ENCODE measurements at places on chromosomes 2 and 18. TPM values are rescaled to one million over a fixed set of nuclear protein-coding genes. Genes with fewer than 3 reads are reported as not detected.
A peak's percentile ranks its signal among the peaks of the same experiment; 100 is the strongest.

DNA sequence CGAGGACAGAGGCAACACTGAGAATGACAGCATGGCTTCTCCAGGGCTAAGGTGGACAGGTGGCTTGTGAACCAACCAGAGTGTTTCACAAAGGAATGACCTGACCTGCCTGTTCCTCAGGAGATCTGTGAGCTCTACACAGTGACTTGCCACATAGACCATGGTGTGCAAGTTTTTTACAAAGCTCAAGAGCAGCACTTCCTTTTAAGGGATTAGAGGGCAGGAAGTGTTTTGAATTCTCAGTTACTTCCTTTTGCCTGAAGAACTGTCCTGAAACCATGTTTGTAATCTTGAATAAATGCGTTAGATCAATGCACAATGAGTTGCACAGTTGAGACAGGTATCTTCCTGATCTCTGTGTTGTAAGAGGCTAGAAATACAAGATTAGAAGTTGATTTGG is 421.9 kb downstream of the THSD7B start:
- peaks cover 24% of the 10 kb centered on the region for H3K4me1 ChIP-seq
- no peaks in the 10 kb centered on the region for H3K36me3 ChIP-seq
- no peak overlapping the region for H3K4me3 ChIP-seq
- no peak for DNase-seq

DNA sequence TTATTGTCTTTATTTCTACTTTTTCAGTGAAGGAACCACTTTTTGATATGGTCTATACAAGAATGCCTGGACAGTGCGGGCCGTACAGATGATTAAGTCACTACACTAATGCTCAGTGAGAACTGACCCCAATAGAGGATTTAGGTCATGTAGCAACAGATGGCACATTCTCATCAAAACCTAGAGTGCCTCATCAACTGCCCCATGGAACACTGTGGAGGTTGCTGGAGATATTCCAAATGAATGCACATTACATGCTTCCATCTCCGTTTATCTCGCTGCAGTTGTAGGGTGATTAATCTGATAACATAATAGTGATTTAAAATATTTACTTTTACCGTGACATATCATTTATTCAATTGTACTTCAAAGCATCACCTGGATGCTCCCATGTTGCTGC is 41.8 kb upstream of the COPS8 start:
- no peak overlapping the region for H3K27ac ChIP-seq
- H3K36me3 ChIP-seq, result no peaks in the 10 kb centered on the region
- no peak overlapping the region for H3K4me3 ChIP-seq
- no peaks in the 10 kb centered on the region for H3K4me1 ChIP-seq
- peaks cover 9% of the 10 kb centered on the region for H3K27me3 ChIP-seq
- no peak for DNase-seq

GRCh38 chr2:71464389-71464788 is 11.0 kb downstream of the DYSF start:
- H3K4me3 ChIP-seq, result no peak overlapping the region
- H3K27me3 ChIP-seq, result peaks cover 27% of the 10 kb centered on the region
- no peak for DNase-seq
- H3K36me3 ChIP-seq, result no peaks in the 10 kb centered on the region
- peaks cover 9% of the 10 kb centered on the region for H3K4me1 ChIP-seq

DNA sequence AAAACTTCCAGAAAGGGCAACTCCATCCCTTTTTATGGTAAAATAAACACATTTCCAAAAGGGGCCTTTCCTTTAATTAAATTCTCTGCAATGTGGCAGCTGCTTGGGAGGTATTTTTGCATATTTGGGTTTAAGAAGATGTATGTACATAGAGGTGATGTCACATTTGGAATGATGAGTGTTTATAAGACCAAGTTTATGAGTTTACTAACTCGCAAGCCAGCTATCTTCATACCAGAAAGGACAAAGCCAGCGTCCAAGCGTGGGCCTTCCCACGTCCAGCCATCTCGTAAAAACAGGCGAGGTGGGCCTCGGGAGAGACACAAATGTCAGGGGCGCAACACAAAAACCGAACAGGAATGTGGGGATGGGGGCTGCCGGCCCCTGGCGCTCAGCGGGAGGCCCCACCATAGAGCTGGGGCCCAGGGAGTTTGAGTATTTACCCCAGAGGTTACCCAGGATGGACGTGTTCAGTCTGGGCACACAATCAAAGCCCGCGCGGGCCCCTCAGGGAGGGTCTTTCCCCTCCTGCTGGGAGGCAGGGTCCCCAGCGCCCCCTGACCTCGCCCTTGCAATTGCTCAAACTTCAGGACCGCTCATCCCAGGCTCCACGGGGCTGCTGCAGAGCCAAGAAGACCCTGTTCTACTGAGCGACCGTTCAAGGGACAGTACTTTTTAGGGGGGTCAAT is 137.3 kb downstream of the TWIST2 start:
- no peak overlapping the region for H3K4me3 ChIP-seq
- peaks cover 3% of the 10 kb centered on the region for H3K27me3 ChIP-seq
- H3K4me1 ChIP-seq, result no peaks in the 10 kb centered on the region
- H3K27ac ChIP-seq, result no peak overlapping the region
- no peak for DNase-seq

DNA sequence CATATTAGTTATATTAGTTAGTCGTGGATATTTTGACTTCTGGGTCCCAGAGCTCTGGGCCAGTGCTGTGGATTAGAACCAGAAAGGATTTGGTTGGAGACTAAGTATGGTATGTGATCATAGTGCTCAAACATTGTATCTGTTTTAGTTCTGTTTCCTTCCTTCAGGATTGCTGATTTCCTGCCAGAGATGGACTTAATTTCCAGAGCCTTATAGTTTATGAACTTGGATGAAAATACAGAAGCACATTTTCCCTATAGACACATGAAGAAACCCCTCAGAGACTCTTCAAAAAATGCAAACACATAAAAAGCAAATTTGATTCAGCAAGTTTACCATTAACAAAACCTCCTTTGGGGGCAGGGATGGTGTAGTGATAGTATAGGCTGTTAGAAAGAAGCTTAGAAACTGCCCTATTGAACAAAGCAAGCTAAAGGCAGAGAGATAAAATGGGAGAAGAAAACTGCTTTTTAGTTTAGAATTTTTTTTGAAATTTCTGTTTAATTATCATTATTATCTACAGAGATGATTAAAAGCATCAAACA is 88.7 kb upstream of the EFEMP1 start:
- no peak overlapping the region for H3K4me3 ChIP-seq
- H3K4me1 ChIP-seq, result peaks cover 17% of the 10 kb centered on the region
- H3K27me3 ChIP-seq, result no peaks in the 10 kb centered on the region
- DNase-seq, result no peak

- no peak overlapping the region for H3K4me3 ChIP-seq
- H3K27ac ChIP-seq, result peak overlapping the region; percentile 73
- no peak for DNase-seq
These were observed 136.8 kb downstream of the SMAD7 start for GRCh38 chr18:48813833-48814489.

GRCh38 chr18:24414349-24415003 is 12.0 kb upstream of the IMPACT start:
- no peak overlapping the region for H3K27ac ChIP-seq
- H3K4me3 ChIP-seq, result no peak overlapping the region
- H3K27me3 ChIP-seq, result peaks cover 11% of the 10 kb centered on the region
- DNase-seq, result no peak
- no peaks in the 10 kb centered on the region for H3K4me1 ChIP-seq
- no peaks in the 10 kb centered on the region for H3K36me3 ChIP-seq

DNA sequence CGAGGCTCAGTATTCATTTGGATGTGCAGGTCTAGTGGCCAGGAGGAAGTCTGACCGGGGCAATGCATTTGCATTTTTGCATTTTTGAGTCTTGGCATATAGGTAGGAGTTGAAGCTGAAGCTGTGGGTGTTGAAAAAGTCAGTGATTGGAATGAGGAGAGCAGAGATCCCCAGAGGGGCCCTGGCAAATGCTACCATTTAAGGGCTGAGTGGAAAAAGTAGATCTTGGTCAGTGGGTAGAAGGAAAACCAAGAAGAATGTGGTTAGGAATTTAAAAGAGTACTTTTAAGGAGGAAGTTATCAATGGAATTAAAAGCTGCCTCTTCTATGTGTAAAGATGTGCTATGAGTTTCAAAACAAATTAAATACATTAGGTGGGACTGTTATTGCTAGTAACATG is 143.0 kb downstream of the ZEB2 start:
- H3K36me3 ChIP-seq, result no peaks in the 10 kb centered on the region
- H3K4me1 ChIP-seq, result peaks cover 61% of the 10 kb centered on the region
- DNase-seq, result no peak

- no peaks in the 10 kb centered on the region for H3K4me1 ChIP-seq
- H3K4me3 ChIP-seq, result no peak overlapping the region
- peaks cover 7% of the 10 kb centered on the region for H3K27me3 ChIP-seq
- H3K36me3 ChIP-seq, result no peaks in the 10 kb centered on the region
- no peak overlapping the region for H3K27ac ChIP-seq
These were observed 120.6 kb upstream of the MYCN start for GRCh38 chr2:15819562-15820256.

DNA sequence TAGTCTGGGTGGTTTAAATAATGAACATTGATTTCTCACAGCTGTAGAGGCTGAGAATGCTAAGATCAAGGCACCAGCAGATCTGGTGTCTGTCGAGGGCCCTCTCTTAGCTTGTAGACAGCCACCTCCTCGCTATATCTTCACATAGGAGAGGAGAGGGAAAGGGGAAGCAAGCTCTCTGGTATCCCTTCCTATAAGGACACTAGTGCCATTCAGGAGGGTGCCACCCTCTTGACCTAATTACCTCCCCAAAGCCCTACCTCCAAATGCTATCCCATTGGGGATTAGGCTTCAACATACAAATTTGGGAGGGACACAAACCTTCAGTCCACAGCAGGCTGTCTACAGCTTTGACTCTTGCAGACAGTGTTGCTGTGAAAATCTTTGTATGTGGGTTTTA is 76.7 kb downstream of the BOLA3 start:
- no peak for DNase-seq
- H3K27ac ChIP-seq, result no peak overlapping the region
- H3K36me3 ChIP-seq, result peaks cover 13% of the 10 kb centered on the region
- H3K4me1 ChIP-seq, result peaks cover 5% of the 10 kb centered on the region

DNA sequence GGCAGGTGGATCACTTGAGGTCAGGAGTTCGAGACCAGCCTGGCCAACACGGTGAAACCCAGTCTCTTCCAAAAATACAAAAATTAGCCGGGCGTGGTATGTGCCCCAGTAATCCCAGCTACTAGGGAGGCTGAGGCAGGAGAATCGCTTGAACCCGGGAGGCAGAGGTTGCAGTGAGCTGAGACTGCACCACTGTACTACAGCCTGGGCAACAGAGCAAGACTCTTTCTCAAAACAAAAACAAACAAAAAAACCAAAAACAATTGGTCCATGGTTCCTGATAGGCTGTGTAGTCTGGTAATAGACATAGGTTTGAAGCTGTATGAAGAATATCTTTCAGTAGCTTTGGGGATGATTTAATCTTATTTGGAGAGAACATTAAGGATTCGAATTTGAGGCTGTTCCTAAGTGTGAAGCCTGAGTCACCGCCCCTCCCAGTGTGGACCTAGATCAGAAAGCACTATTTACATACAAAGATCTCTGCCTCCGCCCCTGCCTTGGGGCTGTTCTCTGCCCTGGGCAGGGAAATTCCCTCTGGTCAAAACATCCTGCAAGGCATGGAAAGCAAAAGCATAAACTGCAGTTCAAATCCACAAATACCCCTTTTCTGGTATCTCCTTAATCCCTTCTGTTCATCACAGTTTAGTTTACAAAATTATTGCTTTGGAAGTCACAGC is 52.8 kb upstream of the PMAIP1 start:
- peak; percentile 34 for DNase-seq
- peak overlapping the region; percentile 48 for H3K4me3 ChIP-seq

DNA sequence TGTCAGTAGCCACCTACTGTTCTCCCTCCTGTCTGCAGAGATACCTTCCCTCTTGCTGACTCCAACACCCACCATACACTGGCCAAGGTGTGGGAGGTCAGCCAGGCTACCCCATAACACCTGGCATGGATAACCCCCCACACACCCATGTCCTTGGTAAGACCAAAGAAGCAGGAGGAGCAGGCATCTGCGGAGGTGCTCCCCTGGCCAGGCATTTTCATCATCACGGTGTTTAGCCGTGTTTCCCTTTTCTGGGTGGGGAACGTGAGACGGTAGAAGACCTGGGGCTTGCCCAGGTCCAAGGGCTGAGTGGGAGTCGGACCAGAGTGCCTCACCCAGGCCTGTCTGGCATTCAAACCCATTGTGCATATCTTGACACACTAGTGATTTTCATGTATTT is 150.3 kb downstream of the SMAD7 start:
- H3K4me1 ChIP-seq, result peaks cover 29% of the 10 kb centered on the region
- H3K27me3 ChIP-seq, result peaks cover 8% of the 10 kb centered on the region
- H3K36me3 ChIP-seq, result peaks cover 37% of the 10 kb centered on the region
- no peak overlapping the region for H3K4me3 ChIP-seq
- no peak overlapping the region for H3K27ac ChIP-seq

The OSR1 gene
- 6.1 TPM for total RNA-seq

The TBR1 gene
- total RNA-seq, result 0.21 TPM

The FAM237A gene
- not detected for total RNA-seq

The ZNF516 gene
- 50.7 TPM for total RNA-seq

The FAM110C gene
- total RNA-seq, result not detected

The FBXO15 gene
- total RNA-seq, result 1.3 TPM

Data from HFFc6 (cell line).